ENCODE measurements at places on chromosomes 1 and 21.

DNA sequence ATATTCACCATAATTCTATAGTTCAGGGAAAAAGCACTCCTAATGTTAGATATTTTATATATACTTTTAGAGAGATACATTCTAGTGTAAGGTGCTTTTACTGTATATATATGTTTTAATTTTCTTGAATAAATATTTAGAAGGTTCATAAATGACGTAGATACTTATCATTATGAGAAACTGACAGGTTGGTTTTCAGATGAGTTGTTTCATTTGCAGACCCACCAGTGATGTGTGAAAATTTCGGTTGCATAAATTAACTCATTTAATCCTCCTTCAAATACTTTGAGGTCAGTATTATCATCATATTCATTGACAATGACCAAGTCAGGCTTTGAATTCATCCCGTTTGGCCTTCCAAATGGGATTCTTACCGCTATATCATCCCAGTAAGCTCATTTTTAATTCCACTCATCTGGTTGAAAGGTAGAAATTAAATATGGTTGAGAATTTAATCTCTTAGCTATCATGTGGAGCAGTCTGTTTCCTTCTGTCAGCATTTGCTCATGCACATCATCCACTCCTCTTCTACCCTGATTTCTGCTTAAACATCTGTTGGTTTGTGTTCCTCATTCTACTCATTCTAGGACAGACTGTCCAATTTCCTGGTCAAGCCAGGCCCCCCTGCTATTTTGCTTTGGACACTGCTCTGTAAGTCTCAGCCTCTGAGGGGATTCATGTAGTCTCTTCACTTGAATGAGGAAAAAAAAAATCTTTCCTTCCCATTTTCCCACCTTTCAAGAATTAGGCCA is 1156.6 kb downstream of the PLA2G4A start:
- no peak for DNase-seq

GRCh38 chr1:65255035-65255655 is 54.2 kb upstream of the DNAJC6 start:
- DNase-seq, result no peak

DNA sequence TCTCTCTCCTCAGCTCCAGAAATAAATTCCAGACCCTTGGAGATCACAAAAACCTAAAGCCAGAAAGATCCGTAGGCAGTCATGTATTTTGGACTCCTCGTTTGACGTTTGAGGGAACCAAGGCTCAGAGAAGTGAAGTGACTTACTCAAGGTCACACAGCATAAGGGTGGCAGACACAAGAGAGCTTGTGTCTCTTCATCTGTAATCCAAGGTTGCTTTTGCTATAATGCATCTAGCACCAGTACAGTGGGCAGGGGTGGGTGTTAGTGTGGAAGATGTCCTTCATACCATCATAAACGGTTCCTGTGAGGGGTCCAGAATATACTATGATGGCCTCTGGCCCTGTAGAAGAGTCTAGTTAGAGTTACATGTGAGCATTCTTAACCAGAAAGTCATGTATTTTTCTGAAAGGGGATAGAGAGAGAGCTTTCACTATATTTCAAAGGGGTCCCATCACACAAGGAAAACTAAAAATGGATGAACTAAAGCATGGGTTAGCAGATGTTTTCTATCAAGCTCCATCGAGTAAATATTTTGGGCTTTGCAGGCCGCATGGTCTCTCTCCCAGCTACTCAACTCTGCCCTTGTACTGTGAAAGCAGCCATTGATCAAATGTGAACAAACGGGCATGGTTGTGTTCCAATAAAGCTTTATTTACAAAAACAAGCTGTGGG is 144.9 kb downstream of the TOMM20 start:
- no peak for DNase-seq

GRCh38 chr21:14616380-14617039 is 70.4 kb upstream of the SAMSN1 start:
- DNase-seq, result no peak

GRCh38 chr1:90728502-90729287 is 11.6 kb upstream of the BARHL2 start:
- DNase-seq, result no peak

- no peak for DNase-seq
These were observed 14.6 kb upstream of the SLC2A1 start for GRCh38 chr1:42973286-42973685.

Measured in stimulated activated CD8-positive, alpha-beta memory T cell treated with anti-CD3 and anti-CD28 coated beads, Interleukin-12 subunit alpha, Interleukin-12 subunit beta, amount 100 ng/mL, for 1 hour (primary cell).